Activated naive CD8-positive, alpha-beta T cell treated with anti-CD3 and anti-CD28 coated beads for 36 hours (primary cell): ENCODE measurements at places on chromosomes 12 and 14.

- H3K27ac ChIP-seq: no peak overlapping the region
- no peak overlapping the region for H3K4me3 ChIP-seq
- H3K36me3 ChIP-seq: no peaks in the 10 kb centered on the region
- peaks cover 4% of the 10 kb centered on the region for H3K27me3 ChIP-seq
Measured at GRCh38 chr12:82008251-82008650, 249.1 kb upstream of the PPFIA2 start.

DNA sequence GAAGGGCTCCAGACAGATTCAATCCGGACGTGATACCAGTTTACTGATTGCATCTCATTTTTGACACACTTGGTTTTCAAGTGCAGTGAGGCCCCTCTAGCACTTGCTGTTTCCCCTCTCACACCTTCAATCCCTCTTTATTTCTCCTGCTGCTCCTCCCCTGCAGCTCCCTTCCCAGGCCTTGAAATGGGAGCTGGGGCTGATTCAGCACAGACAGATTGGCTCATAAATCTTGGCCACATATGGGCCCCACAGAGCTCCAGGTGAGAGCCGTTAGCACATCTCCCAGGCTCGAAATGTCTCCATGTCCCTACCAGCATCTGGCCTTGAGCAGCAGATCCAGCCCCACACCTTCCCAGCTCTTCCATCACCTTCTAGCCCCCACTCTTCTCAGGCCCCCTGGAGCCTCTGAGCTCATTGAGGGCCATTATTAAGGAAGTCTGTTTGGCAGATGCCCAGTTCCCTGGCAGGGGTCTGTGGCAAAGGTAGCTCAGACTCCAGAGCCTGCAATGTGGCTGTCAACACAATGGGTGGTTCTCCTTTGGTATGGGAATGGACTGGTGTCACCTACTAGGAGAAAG, 220.3 kb upstream of the FKBP4 start:
- H3K27ac ChIP-seq: no peak overlapping the region
- no peak for DNase-seq
- H3K27me3 ChIP-seq: peaks cover 8% of the 10 kb centered on the region

DNA sequence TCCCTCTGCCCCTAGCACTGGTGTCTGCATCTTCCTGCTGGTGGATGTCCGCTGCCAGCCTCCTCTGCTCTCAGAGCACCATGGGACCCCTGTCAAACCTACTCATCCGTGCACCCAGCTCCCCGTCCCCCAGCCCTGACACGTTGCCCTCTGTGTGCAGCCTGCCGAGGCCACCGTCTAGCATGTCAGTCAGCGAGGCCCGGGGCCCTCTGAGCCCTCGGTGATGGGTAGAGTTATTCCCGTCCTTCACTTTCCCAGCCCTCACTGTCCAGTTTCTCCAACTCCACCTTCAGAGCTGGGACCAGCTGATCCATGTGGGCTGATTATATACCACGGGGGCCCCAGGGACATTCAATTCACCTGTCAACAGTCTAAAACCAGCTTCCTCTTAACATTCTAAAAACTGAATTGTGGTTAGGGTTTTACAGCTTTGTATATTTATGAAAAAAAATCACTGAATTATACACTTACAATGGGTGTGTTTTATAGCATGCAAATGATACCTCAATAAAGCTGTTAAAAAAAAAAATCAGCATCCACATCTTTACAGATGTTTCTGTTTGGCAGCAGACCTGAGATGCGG, 61.3 kb downstream of the CCDC88C start:
- H3K4me3 ChIP-seq: peak overlapping the region; percentile 65
- H3K4me1 ChIP-seq: peaks cover 83% of the 10 kb centered on the region
- peaks cover 28% of the 10 kb centered on the region for H3K36me3 ChIP-seq
- peak overlapping the region; percentile 83 for H3K27ac ChIP-seq

GRCh38 chr12:23893611-23894010, 55.9 kb downstream of the SOX5 start:
- H3K4me1 ChIP-seq: no peaks in the 10 kb centered on the region
- DNase-seq: no peak
- H3K4me3 ChIP-seq: no peak overlapping the region
- H3K27ac ChIP-seq: no peak overlapping the region
- H3K27me3 ChIP-seq: no peaks in the 10 kb centered on the region
- H3K36me3 ChIP-seq: no peaks in the 10 kb centered on the region

- H3K36me3 ChIP-seq: no peaks in the 10 kb centered on the region
- no peak for DNase-seq
- no peak overlapping the region for H3K4me3 ChIP-seq
- no peak overlapping the region for H3K27ac ChIP-seq
- no peaks in the 10 kb centered on the region for H3K4me1 ChIP-seq
Measured at GRCh38 chr14:96164861-96165490, 39.7 kb upstream of the BDKRB2 start.

DNA sequence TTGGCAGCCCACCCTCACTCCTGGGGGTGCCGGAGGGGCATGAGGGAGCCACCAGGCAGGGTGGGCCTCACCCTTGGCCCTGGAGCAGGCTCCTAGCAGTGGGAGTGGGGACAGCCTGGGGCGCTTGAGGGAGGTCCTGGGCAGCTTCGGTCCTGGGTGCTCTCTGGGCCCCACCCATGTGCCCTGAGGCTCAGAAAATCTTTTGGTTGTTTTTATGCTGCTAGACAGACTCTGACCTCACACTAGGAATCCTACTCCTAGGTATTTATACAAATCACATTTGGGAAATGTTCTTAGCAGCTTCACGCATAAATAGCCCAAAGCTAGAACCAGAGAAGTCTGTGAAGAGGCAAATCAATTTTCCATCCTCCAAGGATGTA, 10.9 kb upstream of the ULK1 start:
- no peaks in the 10 kb centered on the region for H3K4me1 ChIP-seq
- H3K36me3 ChIP-seq: no peaks in the 10 kb centered on the region
- H3K27me3 ChIP-seq: no peaks in the 10 kb centered on the region
- DNase-seq: no peak
